ENCODE measurements at places on chromosomes 13 and 19.

- no peak for DNase-seq
Measured at GRCh38 chr13:47932950-47933923, 67.8 kb downstream of the SUCLA2 start.

GRCh38 chr19:53980539-53981375 is 10.7 kb upstream of the CACNG6 start:
- DNase-seq, result no peak

- DNase-seq, result no peak
Measured at GRCh38 chr19:53076984-53077383, 26.2 kb downstream of the ZNF160 start.

DNA sequence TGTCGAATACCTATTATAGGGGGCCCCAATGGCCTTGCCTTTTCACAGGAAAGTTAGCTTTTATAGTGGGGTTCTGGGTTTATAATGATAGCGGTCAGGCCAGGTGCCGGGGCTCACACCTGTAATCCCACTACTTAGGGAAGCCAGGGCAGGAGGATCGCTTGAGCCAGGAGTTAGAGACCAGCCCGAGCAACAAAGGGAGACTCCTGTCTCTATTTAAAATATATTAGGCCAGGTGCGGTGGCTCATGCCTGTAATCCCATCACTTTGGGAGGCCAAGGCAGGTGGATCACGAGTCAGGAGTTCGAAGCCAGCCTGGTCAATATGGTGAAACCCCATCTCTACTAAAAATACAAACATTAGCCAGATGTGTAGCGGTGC is 7.3 kb downstream of the RPS11 start:
- DNase-seq, result no peak

- DNase-seq, result no peak
Measured at GRCh38 chr19:41575998-41576397, at the start of gene CEACAM21. Gene CEACAM21 (plus strand): TSS chr19:41576166. CDS start chr19:41576275, 109 bp downstream.

DNA sequence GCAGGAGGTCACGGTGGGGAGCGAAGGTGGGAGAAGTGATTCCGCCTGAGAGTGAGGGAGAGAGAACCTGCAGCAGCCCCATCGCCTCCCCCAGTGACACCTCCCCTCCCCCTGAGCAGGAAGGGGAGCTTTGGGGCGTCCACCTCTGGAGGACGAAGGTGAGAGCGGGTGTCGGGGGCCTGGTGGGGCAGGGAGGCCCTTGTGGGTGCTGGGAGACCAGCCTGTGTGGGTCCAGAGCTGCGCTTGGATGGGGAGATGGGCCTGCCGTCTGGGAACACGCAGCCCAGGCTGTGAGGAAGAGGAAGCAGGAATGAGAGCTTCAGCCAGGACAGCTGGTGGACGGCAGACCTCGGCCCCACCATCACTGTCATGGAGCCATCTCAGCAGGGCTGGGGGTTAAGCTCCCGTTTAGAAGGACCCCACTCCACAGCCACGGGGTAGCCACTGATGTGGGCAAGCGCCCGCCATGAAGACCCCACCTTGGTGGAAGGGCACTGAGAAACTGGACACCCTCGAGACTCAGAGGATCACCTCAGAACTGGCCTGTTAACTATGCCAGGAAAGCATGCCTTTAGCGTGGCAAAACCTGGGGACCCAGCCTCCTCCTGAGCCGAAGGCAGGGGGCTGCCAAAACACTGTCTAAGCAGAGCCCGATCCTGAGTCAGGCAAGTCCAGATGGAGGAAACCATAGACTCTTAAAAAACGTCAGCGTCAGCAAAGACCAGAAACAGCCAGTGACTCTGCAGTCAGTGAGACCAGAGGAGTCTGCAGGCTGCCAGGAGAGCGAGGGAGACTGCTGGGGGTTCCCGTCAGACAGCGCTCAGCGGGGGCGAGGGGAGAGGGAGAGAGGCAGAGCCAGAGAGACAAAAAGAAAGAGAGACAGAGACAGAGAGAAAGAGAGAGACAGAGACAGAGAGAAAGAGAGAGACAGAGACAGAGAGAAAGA is 6.4 kb upstream of the PROZ start:
- no peak for DNase-seq

DNA sequence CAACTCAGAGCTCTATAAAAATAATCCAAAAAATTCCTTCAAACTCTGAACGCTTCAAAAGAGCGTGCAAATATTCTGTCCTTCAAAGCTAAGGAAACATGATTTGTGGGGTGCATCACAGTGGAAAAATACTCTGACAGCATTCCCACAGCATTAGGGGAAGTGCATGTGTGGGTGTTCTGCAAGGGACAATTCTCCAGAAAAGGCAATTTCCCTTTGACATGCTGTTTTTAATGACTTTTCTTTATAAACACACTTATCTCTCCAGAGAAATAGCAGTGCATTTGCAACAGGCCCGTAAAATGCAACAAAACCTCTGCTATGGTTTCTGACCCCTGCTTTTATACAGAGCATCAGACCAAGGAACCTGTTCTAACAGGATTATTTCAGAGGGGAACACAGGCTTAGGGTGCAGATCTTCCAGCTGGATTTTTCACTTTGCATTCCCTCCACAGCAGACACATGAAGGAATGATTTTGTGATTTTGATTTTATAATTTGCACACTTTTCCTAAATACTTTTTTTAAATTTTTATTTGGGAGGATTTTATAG is 42.6 kb downstream of the KL start:
- DNase-seq, result no peak

GRCh38 chr19:50224986-50225747 is 21.7 kb downstream of the MYH14 start:
- DNase-seq, result no peak

GRCh38 chr13:94079876-94080275 is 399.6 kb downstream of the DCT start:
- DNase-seq, result no peak

DNA sequence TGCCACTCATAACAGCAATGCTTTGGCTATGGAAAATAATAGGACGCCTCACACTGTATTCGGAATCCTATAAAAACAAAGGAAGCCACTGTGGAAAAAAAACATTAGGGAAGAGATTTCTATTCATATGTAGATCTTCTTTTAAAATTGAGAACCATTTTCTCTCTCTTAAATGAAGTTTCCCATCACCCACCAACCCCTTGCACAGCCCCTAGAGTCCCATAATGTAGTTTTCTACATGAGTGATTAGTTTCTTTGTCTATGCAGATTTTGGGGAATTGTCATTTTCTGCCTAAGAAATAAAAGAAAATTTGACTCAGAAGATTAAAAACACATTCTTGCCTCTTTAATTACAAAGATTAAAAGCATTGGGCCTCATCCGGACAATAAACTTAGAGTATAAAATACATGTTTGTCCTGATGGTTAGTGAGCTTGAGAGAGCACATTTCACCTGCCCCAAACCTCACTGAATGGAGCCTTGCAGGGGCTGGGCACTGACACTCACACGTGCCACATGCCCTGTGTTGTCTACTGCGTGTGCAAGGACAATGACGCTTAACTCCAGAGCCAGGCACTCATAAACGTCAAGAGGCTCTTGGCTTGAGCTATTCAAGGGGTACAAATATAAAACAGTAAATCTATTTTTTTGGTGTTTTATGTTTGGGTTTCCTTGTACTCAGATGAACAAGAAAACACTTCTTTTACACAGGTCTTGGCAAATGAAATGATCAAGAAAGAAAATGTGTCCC is 40.0 kb upstream of the KL start:
- DNase-seq, result no peak

DNA sequence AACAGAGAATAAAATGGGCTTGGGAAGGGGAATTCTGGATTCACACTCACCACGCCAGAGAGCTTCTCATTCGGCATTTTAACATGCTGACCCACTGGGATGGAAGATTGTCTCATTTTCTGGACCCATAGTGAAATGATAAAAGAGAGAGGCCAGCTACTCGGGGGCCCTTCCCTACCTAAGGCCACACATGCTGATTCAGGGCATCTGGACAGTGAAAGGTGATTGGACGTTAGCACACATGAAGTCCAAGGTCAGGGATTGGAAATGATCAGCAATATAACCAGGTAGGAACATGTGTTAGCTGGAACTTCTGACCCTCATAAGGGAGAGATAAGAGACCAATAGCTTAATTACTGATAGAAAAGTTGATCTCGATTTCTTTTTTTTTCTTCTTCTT is 183.7 kb downstream of the NUFIP1 start:
- DNase-seq, result no peak

DNA sequence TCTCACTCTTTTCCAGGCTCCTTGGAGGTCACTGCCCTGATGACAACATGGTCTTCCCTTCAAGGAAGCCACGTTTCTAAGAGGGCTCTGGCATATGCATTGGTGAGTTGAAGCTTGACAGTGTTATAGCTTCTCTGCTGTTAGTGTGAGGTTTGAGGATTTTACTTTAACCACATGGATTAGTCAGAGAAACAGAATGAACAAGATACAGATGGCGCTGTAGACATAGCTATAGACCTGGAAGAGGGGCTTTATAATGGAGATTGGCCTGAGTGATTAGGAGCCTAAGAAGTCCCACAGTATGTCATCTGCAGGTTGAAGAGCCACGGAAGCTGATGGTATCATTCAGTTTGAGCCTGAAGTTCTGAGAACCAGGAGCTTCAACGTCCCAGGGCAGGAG is 18.4 kb upstream of the URI1 start:
- no peak for DNase-seq
